ENCODE measurements at places on chromosomes 3 and 15.
A peak's percentile ranks its signal among the peaks of the same experiment; 100 is the strongest.

- H3K36me3 ChIP-seq, result no peaks in the 10 kb centered on the region
- no peak overlapping the region for H3K4me3 ChIP-seq
- H3K4me1 ChIP-seq, result no peaks in the 10 kb centered on the region
These were observed 109.9 kb downstream of the TBC1D5 start for GRCh38 chr3:17632401-17633100.

DNA sequence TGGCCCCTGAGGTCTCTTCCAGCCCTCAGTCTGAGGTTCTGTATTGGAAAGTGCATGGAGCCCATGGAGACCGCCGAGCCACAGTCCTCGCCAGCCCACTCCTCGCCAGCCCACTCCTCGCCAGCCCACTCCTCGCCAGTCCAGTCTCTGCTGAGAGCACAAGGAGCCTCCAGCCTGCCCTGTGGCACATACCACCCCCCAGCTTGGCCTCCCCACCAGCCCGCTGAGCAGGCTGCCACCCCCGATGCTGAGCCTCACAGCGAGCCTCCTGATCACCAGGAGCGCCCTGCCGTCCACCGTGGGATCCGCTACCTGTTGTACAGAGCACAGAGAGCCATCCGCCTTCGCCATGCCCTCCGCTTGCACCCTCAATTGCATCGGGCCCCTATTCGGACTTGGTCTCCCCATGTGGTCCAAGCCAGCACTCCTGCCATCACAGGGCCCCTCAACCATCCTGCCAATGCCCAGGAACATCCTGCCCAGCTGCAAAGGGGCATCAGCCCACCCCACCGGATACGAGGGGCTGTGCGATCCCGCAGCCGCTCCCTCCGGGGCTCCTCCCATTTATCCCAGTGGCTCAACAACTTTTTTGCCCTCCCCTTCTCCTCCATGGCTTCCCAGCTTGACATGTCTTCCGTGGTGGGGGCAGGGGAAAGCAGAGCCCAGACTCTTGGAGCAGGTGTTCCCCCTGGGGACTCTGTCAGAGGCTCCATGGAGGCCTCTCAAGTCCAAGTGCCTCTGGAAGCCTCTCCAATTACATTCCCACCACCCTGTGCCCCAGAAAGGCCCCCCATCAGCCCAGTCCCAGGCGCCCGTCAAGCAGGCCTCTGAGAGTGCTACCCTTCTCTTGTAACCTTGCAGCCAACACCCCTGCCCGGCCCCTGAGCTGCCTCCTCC, 40.9 kb downstream of the PML start:
- no peak overlapping the region for H3K4me3 ChIP-seq
- H3K36me3 ChIP-seq, result peaks cover 82% of the 10 kb centered on the region
- H3K27ac ChIP-seq, result no peak overlapping the region
- H3K4me1 ChIP-seq, result peaks cover 49% of the 10 kb centered on the region

DNA sequence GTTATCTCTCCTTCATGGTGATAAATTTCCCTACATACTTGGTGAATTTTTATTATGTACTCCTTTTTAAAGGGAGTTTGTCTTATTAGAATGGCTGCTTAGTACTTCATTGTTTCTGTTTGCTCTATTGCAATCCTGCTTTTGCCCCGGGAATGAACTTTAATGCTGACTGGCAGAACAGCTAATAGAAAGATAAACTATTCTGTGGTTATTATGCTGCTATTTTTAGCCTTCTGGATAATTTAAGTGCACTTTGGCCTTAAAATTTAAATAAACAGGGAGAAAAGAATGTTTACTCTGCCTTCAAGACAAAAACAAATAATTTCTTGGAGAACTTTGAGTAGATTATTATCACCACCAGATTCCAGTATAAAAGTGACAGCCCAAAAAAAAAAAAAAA, 413.8 kb upstream of the CCDC54 start:
- no peak overlapping the region for H3K4me3 ChIP-seq
- no peak for DNase-seq
- no peak overlapping the region for H3K27ac ChIP-seq
- no peaks in the 10 kb centered on the region for H3K36me3 ChIP-seq
- H3K27me3 ChIP-seq, result no peaks in the 10 kb centered on the region

DNA sequence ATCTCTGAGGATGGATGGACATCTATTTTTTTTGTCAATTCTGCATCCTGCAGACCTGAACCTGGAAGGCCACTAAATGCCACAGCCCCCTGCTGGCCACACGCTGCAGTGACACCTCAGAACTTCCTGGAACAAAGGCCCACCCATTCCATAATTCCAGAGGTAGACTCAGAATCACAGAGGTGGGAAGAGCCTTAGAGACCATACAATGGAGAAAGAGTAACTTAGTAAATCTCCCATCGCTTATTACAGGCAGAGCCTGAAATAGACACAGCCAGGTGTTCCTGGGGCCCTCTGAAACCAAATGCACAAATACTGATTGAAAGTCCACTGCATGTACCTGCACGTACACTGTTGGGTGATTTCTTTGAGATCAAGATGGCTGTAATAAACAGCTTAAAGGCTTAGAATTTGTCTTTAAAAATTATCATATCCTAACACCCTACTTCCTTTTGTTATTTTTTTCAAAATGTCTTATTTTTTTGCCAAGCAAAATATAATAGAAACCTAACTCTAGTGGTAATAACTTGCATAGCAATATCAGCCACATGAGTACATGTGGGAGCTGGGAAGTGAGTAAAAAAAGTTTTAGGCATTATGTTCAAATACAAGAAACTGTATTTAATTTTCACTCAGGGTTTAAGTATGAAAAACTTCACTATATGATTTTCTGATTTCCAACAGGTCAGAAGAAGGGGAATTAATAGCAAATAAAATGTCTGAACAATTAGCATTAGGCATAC, 62.7 kb downstream of the EOMES start:
- H3K27me3 ChIP-seq, result no peaks in the 10 kb centered on the region
- no peaks in the 10 kb centered on the region for H3K4me1 ChIP-seq
- peak; percentile 38 for DNase-seq
- H3K4me3 ChIP-seq, result no peak overlapping the region
- no peaks in the 10 kb centered on the region for H3K36me3 ChIP-seq

- no peaks in the 10 kb centered on the region for H3K27me3 ChIP-seq
- DNase-seq, result no peak
These were observed 401.1 kb downstream of the NAALADL2 start for GRCh38 chr3:175260145-175260794.

DNA sequence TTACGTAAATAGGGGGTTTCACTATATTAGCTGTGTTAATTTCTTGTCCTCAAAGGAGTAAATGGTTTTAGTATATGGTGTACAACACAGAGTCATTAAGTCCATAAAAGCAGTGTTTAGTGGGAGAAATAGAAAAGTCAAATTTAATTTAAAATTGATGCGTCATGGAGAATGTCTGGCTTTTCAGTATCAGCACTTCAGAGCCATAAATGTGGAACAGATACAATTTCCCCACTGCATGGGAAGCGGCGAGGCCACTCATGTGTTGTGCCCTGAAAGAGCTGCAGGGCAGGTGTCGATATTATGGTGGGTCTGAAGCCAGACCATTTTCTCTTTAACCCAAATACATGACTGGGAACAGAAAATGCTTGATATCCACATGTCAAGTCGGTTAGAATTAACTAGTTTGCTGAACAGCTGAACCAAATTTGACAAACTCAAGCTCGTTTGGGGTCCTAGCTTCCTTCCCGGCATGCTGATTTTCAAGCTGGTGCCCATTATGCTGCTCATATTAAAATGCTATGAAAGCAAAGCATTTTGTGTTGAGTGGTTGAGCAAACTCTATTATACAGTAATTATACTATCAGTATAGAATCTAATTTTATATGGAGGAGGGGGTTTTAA, 364.6 kb upstream of the TBL1XR1 start:
- H3K27me3 ChIP-seq, result no peaks in the 10 kb centered on the region
- no peak overlapping the region for H3K27ac ChIP-seq
- H3K36me3 ChIP-seq, result no peaks in the 10 kb centered on the region

- H3K36me3 ChIP-seq, result peaks cover 19% of the 10 kb centered on the region
- H3K27ac ChIP-seq, result peak overlapping the region; percentile 9
- H3K4me1 ChIP-seq, result no peaks in the 10 kb centered on the region
- H3K27me3 ChIP-seq, result no peaks in the 10 kb centered on the region
- no peak for DNase-seq
These were observed 17.3 kb upstream of the LRRK1 start for GRCh38 chr15:100901702-100902435.

DNA sequence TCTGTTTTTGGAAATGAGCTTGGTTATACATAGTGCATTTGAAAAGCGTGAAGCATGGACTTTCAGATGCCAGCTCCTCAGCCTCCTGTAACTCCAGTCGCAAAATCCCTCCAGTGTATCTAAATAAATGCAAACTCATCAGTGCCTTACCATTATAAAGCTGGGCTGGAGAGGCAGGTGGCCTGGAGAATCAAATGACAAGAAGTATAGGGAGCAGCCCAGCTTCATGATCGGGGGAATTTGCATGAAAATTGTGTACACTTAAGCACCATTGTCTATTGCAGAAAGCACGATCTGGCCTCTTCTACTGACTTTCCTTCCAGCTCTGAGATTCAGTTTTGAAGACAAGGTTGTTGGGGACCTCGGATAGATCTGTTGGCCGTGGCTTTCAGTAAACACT, 71.7 kb downstream of the IGF1R start:
- peaks cover 96% of the 10 kb centered on the region for H3K4me1 ChIP-seq
- no peak for DNase-seq
- no peaks in the 10 kb centered on the region for H3K27me3 ChIP-seq
- no peak overlapping the region for H3K4me3 ChIP-seq
- no peak overlapping the region for H3K27ac ChIP-seq

- no peak for DNase-seq
- H3K4me3 ChIP-seq, result no peak overlapping the region
- H3K27me3 ChIP-seq, result no peaks in the 10 kb centered on the region
- no peaks in the 10 kb centered on the region for H3K36me3 ChIP-seq
These were observed 4.3 kb downstream of the H1-8 start for GRCh38 chr3:129547241-129547640.

DNA sequence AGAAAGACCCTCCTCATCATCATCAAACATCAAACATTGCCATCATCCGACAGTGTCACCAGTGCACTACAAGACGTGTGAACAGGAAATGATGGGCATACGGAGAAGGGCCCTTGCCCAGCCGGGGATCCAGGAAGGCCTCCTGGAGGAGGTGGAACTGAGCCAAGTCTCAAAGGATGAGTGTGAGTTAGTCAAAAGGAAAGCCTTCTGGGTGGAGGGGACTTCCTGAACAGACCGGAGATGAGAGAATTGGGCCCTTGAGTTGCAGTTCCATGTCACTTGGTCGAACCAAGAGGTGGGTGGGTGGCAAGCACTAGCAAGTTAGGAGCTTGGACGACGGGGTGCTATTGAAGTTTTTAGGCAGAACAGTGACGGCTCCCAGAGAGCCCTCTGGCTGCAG, 8.5 kb downstream of the SEMA4B start:
- H3K27me3 ChIP-seq, result no peaks in the 10 kb centered on the region
- H3K36me3 ChIP-seq, result no peaks in the 10 kb centered on the region
- no peak overlapping the region for H3K4me3 ChIP-seq
- no peak for DNase-seq
- H3K27ac ChIP-seq, result no peak overlapping the region

GRCh38 chr3:115099986-115100571, 47.0 kb downstream of the ZBTB20 start:
- peak overlapping the region; percentile 49 for H3K4me3 ChIP-seq
- DNase-seq, result peak; percentile 41
- no peaks in the 10 kb centered on the region for H3K27me3 ChIP-seq
- no peaks in the 10 kb centered on the region for H3K36me3 ChIP-seq

All from heart right ventricle (tissue), 16 donors.